ENCODE measurements at places on chromosomes 5 and 9. TPM values are rescaled to one million over a fixed set of nuclear protein-coding genes. Genes with fewer than 3 reads are reported as not detected.

ZNF622 gene
- 25.9 TPM for total RNA-seq

OMD gene
- not detected for total RNA-seq

RASEF gene
- not detected for total RNA-seq

FAXDC2 gene
- total RNA-seq: not detected

TNFSF15 gene
- 0.74 TPM for total RNA-seq

TMEFF1 gene
- total RNA-seq: 0.26 TPM

GRCh38 chr5:56849671-56850070 lies 34.3 kb downstream of the MAP3K1 start:
- no peaks in the 10 kb centered on the region for H3K27me3 ChIP-seq
- H3K27ac ChIP-seq: peak overlapping the region; percentile 72
- no peak for DNase-seq
- H3K4me1 ChIP-seq: peaks cover 87% of the 10 kb centered on the region
- H3K36me3 ChIP-seq: no peaks in the 10 kb centered on the region

DNA sequence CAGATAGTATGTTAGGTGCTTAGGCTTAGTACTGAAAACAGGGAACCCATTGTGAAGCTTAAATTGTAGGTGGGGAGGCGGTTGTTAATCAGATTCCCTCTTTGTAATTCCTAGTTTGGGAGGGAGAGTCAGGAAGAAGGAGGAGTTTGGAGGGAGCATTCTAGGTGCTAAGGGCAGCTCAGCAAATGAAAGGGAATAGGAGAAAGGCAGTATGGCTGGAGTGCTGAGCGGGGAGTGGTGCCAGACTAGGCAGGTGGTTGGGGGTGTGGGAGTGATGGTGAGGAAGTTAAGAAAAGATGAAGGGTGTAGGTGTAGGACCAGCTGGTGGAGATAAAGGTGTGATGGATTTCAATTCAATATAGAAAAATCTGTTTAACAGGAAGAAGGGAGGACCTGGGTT lies 11.1 kb upstream of the GARNL3 start:
- no peaks in the 10 kb centered on the region for H3K4me1 ChIP-seq
- no peak overlapping the region for H3K27ac ChIP-seq
- H3K36me3 ChIP-seq: no peaks in the 10 kb centered on the region
- H3K27me3 ChIP-seq: peaks cover 10% of the 10 kb centered on the region

DNA sequence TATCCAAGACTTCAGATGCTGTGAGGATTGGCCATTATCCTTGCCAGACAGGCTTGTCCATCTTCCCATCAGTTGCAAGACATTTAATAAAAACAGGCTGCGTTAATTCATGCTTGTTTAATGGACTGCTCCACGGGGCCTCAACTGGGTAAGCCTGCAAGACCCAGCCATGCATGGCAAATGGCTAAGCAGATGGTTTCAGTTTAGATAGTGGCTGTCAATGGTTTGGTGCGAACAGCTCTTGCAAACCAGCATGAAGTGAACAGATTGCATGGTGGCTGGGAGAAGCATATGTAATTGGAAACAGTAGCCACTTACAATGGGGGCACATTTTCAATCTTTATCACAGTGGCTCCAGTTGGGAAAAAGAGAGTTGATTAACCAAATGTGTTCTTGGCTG lies 628.2 kb upstream of the KLF4 start:
- H3K27me3 ChIP-seq: no peaks in the 10 kb centered on the region
- no peaks in the 10 kb centered on the region for H3K4me1 ChIP-seq
- no peak overlapping the region for H3K27ac ChIP-seq
- no peak overlapping the region for H3K4me3 ChIP-seq
- H3K36me3 ChIP-seq: no peaks in the 10 kb centered on the region

- H3K27me3 ChIP-seq: peaks cover 2% of the 10 kb centered on the region
- H3K4me1 ChIP-seq: no peaks in the 10 kb centered on the region
- DNase-seq: no peak
- H3K27ac ChIP-seq: no peak overlapping the region
- H3K36me3 ChIP-seq: no peaks in the 10 kb centered on the region
- no peak overlapping the region for H3K4me3 ChIP-seq
Observed at GRCh38 chr5:97575322-97575721, 392.3 kb upstream of the RIOK2 start.

DNA sequence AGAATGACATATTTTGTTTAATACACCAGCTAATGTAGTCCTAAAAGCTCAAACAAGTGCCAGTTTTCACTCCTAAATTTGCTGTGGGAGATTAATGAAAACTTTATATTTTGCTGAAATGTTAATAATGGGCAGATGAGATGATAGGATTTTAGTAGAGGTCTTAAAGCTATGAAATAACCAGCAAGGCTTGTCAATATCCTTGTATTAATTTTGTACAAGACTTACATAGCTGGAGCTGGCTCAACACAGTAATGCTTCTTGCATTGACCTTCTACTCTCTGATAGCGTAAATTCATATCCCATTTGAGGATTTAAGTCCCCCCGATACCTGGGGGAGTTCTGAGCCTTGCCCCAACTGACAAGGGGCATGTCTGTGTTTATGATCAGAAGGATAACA lies 219.2 kb downstream of the MAPKAP1 start:
- no peak for DNase-seq
- H3K4me1 ChIP-seq: no peaks in the 10 kb centered on the region
- H3K27ac ChIP-seq: no peak overlapping the region
- H3K27me3 ChIP-seq: no peaks in the 10 kb centered on the region
- H3K36me3 ChIP-seq: no peaks in the 10 kb centered on the region
- H3K4me3 ChIP-seq: no peak overlapping the region

- H3K27ac ChIP-seq: no peak overlapping the region
- H3K36me3 ChIP-seq: peaks cover 5% of the 10 kb centered on the region
- H3K4me3 ChIP-seq: no peak overlapping the region
- H3K27me3 ChIP-seq: no peaks in the 10 kb centered on the region
- DNase-seq: no peak
Observed at GRCh38 chr9:123191680-123192079, 76.7 kb downstream of the STRBP start.
